ENCODE measurements at places on chromosomes 4 and X.

DNA sequence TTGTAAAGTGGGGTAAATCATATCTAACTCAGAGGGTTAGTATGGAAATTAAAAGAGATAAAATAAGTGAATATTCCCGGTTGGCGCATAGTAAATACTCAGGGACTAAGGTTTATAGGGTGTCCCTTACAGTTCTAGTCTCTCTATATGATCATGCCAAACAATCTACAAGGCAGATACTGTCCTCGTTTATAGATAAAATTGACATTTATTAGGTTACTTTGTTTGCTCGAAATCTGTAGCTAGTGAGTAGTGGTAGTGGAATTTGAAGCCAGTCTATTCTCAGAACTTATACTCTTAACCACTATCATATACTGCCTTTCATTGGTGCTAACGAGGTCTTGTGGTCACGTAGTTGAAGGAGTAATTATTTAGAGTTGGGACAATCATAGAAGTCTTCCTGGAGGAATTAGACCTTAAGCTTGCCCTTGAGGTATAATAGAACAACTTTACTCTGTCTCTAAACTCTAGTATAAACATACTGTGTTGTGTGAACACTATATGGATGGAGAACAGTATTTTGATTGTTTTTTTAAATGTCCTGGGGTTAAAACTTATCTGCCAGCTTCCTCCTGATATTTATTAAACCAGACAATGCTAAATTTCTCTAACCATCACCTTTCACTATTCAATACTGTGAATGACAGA, 324.0 kb downstream of the STIM2 start:
- DNase-seq = no peak

DNA sequence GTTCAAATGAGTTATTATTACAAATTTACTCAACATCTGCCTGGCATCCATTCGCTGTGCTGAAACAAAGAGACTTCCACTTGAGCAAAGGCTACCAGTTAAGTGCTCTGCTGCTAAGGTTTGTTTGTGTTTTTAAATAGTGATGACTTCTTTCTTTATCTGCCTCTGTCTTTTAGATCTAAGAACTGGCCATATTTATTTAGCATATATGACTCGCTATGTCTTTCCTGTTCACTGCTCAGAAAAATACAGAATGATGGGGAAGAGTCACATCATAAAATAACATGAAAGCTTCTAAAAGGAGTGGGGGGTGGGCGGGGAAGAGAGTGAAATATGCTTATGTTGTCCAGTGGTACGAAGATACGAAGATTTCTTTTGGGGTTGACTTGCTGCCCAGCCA, 322.2 kb downstream of the GPAT3 start:
- no peak for DNase-seq

- no peak for DNase-seq
Measured at GRCh38 chr4:95085124-95085833, 327.5 kb downstream of the BMPR1B start.

DNA sequence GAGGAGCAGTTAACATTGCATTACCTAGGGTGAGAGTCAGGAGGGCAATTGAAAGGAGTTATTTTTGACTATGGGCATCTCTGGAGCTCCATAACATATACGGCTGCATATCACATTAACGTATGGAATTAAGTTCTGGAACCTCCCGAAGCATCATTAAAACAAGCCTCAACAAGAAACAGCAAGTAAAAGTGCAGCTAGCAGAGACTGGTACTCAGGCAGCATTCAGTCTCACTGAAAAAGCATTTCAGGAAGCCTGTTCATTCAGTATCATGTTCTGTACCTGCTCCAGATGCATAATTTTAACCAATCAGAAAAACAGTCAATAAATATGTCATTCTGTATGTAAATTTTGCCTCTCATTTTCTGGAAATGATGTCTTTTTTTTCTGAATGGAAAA, 299.6 kb downstream of the EPHA5 start:
- DNase-seq = no peak

- no peak for DNase-seq
Measured at GRCh38 chrX:40420899-40421729, 159.7 kb upstream of the ATP6AP2 start.

DNA sequence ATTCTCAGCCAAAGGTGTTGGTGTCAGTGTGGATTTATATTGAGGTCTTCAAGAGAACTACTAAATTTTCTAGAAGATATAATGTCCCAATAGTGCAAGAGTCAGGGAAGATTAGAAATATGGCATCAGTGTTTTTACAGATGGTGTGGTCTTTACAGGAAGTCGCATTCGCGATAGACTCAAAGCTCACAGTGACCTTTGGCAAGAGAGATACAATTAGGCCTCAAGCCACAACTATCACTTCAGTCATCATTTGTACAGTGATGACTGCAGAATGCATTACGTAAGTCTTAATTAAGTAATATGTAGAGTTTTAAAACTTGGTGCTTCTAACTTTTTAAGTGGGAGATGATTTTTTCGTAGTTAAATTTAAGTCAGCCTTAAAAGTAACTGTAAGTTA, 237.2 kb upstream of the FSTL5 start:
- no peak for DNase-seq

DNA sequence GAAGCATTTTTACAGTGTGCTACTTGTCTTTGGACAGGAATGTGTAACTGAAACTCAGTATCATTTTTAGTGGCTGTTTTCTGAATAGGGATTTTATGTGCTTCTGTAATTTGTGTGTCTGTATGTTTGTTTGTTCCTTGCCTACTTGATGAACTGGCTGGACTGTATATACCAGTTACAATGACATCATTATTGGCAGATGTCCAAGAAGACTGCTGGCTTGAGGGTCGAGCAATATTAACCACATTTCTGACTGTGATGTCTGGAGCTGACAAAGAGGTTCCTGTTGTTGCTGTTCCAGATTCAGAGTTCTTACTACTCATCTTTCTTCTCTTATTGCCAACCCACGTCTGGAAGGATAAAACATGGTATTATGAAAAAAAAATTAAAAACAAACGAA, 33.0 kb downstream of the HDX start:
- DNase-seq = no peak

DNA sequence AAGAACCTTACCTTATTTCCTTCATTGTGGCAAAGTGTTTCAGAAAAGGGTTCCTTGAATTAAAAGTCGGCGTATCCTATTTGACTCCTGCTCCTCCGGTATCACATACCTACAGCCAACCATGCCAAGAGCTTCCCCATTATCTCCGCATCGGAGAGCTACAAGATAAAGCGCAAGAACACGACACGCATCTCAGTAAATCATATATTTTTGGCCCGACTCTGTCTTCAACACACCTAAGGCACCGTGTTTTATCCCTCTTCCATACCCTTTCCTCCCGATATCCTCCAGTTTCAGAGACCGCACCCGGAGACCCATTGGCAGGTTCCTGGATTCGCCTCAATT, 497 bp upstream of the THAP9 start:
- no peak for DNase-seq

GRCh38 chrX:19682712-19683331, 167.5 kb upstream of the MAP3K15 start:
- DNase-seq = no peak

DNA sequence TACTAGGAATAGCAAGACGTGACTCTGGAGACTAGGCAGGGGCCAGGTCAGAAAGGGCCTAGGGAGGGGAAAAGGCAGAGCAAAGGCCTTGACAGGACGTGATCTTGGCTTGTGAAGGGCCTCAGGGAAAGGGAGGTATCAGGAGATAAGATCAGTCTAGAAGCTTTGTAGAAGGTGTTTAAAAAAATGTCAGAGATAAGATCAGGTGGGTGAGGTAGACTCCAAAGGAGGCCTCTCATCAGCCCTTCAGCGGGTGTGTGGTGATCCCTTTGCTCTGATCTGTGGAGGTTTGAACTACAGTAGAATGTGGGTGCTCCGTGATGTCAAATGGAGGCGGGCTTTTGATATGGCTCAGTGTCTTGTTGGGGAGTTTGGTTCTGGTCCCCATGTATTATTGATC, 78.8 kb upstream of the PRPS1 start:
- no peak for DNase-seq

GRCh38 chr4:44996276-44996845, 270.0 kb upstream of the GNPDA2 start:
- no peak for DNase-seq

DNA sequence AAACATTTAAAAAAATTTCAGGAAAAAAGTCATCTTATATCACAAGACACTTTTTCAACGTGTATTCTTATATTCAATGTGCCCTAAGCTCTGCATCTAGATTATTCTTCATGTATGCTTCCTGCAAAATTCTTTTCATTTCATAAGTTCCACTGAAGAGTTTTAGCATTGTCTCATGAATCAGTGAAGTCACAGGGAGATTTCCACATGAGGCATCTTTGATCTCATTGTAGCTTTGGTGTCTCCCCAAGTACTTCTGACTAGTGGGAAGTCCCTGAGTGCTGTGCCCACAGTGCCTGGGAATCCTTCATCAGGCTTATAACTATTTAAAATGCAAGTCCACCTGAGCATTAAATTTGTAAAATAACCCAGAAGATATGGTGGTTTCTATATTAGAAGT, 123.8 kb downstream of the MAD2L1 start:
- DNase-seq = no peak

GRCh38 chr4:87908336-87908735, 67.2 kb upstream of the SPP1 start:
- DNase-seq = no peak

- DNase-seq = no peak
Measured at GRCh38 chr4:2247128-2248043, 5.5 kb upstream of the HAUS3 start.

GRCh38 chrX:17680732-17681413, 56.4 kb upstream of the SCML1 start:
- no peak for DNase-seq

GRCh38 chr4:85701861-85702321, 226.9 kb downstream of the ARHGAP24 start:
- no peak for DNase-seq

GRCh38 chr4:123785538-123785937, 388.9 kb downstream of the SPRY1 start:
- DNase-seq = no peak

GRCh38 chrX:71604141-71604540, 14.2 kb downstream of the CXCR3 start:
- DNase-seq = no peak

DNA sequence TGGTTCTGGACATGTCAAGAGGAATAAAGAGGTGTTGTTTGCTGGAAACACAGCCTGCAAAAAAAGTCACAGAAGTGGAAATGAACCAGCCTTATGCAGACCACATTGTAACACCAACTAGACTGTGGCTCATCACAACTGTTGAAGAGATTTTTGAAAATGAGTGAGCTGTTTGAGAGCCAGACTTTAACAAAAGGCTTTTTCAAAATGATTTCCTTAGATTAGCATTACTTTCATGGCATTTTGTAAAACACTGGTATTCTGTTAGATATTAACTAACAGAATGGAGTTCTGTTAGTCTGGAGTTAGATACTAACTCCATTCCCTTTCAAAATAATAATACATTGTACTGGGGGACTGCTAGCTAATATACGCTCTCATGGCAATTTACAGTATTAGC, 60.6 kb upstream of the GABRA2 start:
- no peak for DNase-seq
